Nucleus accumbens (tissue), 56 donors: ENCODE measurements at places on chromosomes 7 and 10.

- no peak for DNase-seq
Observed at GRCh38 chr10:55168343-55168742, 367.3 kb upstream of the PCDH15 start.

GRCh38 chr7:83957333-83957732 is 237.3 kb downstream of the SEMA3A start:
- DNase-seq = no peak

GRCh38 chr7:131623154-131623553 is 66.7 kb upstream of the PODXL start:
- no peak for DNase-seq

DNA sequence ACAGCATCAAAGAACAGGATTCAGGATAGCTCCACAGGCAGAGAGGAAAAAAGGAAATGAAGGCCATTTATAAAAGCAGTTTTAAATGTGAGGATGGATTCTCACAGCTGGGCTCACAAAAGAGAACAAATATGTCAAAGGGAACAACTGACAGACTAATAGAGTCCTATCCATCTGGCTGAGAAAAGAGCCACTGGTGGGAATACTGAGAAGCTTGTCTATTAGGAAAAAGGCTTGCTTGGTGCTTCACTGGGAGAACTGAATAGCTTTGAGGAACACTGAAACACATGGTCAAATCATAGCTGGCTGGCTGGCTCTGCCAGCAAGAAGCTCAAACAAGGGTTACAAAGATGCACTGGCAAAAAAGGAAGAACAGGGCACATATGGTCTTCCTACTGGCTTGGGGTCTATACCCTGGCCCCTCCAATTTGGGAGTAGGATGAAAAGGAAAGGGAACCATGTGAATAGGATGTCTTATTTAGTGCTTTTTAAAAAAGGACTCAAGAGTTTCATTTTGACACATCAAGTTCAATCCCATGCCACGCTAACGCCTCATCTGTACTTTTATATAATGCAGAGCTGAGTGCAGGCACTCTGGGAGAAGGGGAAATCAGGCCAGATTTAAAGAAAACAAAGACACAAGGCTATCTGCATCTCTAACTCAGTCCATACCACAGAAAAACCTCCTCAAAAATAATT is 44.8 kb upstream of the KCNIP2 start:
- DNase-seq = no peak

DNA sequence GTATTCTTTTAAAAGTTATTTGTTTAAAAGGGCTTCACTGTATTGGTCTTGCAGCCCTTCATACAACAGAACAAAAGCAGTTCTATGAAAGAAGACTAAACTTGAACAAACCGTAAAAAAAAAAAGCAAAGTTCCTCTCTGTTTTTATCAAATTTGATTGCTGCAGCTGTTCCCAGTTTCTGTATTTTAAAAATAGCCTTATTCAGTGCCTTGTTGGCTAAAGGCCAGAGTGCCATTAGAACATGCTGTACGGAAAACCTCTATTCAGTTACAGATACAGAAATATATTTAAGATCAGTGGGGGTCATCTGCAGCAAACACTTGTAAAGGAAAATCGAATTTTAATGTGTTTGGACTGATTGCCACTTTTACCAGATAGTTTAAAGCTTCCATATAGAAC is 207.8 kb upstream of the ETV1 start:
- DNase-seq = no peak

DNA sequence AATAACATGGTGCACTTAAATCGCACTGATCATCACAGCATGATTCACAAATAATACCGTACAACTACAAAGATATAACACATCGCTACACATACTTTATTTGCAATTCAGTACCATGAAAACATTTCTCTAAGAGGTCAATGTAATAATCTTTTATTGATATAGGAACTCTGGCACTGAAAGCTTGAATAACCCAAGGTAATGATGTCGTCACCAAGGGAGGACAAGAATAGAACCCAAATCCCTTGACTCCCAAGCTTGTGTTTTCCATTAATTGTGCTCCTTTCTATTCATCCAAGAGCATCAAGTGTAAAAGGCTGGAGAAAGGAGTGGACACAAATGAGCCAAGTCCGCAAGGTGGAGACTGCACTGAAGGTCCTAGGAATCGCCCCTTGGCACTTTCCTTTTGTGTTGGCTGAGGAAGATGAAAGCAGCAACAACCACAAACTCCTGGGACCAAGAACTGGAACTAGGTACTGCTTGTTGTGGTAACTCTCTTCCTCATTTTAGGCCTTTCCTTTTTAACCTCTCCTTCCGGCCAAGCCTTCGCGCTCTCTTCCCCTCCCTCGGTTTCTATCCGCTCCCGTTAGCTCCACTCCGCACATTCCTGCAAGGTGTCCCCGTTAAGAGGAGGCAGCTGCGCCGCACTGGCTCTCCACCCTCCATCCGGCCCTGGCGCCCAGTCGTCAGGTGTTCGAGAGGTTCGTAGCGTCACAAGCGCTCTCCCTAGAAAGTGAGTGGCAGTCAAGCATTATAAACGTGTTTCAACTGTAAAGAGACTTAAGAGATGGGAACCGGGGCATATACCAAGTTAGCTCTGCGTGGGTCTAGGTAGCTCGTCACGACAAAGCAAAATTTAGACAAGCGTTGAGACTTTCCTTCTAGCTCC is 1.0 kb upstream of the CBLL1 start:
- DNase-seq = peak; percentile 62

- no peak for DNase-seq
Observed at GRCh38 chr10:4024027-4024426, 239.0 kb upstream of the KLF6 start.

GRCh38 chr10:131692686-131693334 is 208.0 kb upstream of the PPP2R2D start:
- no peak for DNase-seq

DNA sequence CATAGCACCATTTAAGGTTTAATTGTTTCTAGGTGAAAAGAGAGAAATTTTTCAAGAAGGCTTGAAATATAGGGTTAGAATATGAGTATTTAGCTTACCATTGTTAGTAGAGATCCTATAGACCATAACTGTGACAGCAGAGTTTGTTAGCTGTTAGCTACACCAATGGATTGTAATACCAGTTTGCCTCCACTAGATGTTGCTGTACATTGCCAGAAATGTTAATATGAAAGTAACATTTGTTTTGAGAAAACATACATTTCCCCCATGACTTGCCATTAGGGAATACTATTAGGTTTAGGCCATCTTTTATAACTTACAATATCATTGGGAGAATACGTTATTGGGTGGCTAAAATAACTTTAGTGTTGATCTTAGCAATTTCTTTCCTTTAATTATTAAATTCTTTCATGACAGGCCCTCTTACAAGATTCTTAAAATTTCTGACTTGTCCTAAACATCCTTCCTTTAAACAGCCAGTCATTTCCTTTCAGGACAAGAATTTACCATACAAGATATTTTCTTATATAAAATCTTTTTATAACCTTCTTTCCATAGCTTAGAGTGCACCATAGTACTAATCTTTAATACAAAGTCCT is 39.5 kb downstream of the ZNF117 start:
- no peak for DNase-seq

DNA sequence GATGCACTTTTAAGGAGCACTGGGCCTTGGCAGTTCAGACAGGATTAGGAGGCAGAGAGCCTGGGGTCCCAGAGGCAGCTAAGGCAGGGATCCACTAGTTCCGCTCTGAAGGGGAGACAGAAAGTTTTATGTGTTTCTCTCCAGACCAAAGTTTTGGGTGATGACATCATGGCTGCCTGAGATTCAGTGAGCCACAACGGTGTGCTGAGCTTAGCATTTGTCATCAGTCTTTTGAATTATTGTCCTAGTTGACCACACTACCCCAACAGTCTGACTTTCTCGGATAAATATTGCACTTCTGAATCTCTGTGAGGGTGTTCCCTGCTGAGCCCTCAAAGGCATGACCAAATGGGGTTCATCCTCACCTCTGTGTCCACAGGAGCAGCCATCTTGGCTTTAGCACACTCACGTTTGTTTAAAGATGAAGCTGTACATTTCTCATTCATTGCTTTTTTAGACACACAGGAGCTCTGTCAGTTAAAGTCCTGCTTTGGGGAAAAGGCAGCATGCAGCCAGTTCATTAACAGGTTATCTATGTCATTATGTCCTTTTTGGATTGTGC is 297.7 kb upstream of the LRGUK start:
- no peak for DNase-seq

- no peak for DNase-seq
Observed at GRCh38 chr7:42930889-42931288, 1.1 kb downstream of the PSMA2 start.

- DNase-seq = no peak
Observed at GRCh38 chr7:90708841-90709317, 112.8 kb downstream of the CDK14 start.

DNA sequence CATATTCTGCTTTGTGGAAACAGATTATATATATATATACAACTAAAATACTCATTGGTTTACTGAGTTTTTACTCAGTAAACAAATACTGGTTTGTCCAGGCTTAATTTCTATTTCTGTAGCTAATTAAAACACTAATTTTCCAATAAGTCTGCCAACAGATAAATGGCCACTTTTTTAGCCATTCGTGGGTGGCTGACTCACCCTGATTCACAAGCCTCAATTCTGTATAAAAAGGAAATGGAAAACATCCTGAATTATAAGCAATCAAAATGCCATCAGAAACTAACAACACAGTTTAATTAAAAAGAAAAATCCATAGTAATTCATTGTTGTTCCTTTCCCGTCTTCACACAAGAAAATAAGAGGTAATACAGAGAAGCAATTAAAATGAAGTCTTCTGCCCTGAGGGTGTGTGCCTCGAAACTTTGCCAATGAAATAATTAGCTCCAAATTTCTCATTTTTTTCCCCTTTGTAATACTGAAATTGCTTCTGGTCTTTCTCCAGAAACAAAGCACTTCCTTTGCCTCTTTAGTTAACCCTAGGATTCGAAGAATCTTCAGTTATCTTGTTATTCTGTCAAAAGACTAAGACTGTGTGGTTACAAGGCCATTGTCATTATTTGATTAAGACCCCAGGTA is 118.7 kb upstream of the PTN start:
- no peak for DNase-seq

GRCh38 chr7:157662981-157663716 is 326.3 kb downstream of the DNAJB6 start:
- no peak for DNase-seq

GRCh38 chr10:84008878-84009277 is 130.4 kb upstream of the GHITM start:
- peak; percentile 2 for DNase-seq

GRCh38 chr7:16293669-16294425 is 127.5 kb downstream of the CRPPA start:
- no peak for DNase-seq

- no peak for DNase-seq
Observed at GRCh38 chr10:129849853-129850252, 114.2 kb downstream of the EBF3 start.

- no peak for DNase-seq
Observed at GRCh38 chr10:58367069-58367468, 18.1 kb upstream of the TFAM start.

DNA sequence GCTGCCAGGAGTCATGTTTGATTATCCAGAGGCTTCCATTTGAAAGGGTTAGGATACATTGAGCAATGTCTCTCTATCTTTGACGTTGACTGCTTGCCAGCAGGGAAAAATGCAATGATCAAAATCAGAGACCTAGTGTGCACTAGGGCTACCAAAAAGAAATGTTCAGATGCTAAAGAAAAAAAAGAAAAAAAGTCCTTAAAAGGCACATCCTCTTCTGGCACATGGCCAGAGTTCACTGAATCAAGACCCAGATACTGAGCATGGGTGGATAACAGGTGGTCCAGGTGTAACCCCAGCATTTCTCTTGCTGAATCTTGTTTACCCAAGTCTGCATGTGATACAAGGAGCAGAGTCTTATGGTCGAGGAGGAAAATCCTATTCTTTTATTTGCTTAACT is 899.3 kb downstream of the SORCS3 start:
- DNase-seq = no peak

DNA sequence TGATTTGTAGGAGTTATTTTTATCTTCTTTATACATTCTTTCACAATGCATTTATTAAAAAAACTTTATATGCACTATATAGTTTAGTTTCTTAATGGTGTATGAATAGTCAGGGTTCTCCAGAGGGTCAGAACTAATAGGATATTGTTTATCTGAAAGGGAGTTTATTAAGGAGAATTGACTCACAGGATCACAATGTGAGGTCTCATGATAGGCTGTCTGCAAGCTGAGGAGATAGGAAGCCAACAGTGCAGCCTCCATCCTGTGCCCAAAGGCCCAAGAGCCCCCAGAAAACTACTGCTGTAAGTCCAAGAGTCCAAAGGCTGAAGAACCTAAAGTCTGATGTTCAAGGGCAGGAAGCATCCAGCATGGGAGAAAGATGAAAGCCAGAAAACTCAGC is 192.8 kb upstream of the AHR start:
- no peak for DNase-seq

GRCh38 chr10:129945064-129945463 is 19.0 kb downstream of the EBF3 start:
- DNase-seq = no peak

DNA sequence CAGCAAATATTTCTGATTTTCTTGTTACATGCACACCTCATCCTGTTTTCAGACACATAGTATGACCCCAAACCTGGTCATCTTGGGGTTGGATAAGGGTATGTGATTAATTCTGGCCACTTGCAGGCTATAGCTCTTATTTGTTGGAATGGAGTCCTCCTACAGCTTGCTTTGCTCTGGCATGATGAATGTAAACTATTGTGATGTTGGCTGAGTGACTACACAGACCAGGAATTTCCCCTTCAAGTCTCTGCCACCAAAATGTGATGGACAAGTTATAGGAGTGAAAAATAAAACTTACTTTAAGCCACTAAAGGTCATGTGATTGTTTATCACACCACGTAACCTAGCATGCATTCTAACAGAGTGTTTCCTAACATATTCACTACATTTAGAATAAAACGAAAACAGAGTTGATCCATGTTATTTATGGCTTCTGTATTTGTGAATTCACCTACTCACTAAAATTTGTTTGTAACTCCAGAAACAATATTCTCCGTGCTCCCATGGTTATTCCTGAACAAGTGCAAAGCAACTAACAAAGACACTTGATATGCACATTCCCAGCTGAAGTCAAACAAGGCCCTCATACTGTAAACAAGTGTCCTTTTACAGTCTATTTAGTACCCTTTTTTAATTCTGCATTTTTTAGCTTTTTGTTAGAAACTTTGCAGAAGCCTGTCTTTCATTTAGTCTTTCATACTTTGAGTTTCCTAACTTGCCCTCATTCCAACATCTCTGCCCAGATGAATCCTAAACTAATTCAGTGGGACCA is 599.2 kb upstream of the PCDH15 start:
- no peak for DNase-seq

- no peak for DNase-seq
Observed at GRCh38 chr7:42689626-42690025, 222.2 kb downstream of the C7orf25 start.

- no peak for DNase-seq
Observed at GRCh38 chr10:50740293-50740648, 535 bp downstream of the ASAH2B start.
